H9 (cell line): ENCODE measurements at places on chromosomes 6 and 20.

GRCh38 chr6:44094403-44095242 lies 32.6 kb downstream of the MRPL14 start:
- no peak for DNase-seq

DNA sequence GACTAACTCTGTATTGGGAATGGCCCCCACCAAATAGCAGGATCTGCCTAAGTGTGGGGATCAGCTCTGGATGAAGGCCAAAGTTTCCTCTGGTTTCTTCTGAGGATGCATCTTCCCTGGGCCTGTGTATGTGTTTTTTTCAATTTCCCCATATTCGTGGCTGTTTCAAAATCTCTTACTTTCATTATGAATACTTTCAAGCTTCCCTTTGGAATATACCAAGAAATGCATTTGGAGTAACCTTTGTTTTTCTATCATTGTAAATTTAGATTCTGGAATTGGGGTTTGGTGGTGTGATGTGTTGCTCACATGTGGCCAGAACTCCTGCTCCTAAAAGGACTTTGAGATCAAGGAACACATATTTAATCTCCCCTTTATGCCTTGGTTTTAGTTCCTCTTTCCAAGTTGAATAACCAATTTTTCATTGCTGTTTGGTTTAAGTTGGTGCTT lies 8.4 kb downstream of the ENTPD6 start:
- DNase-seq: no peak

- no peak for DNase-seq
These were observed 45.1 kb upstream of the BHLHE23 start for GRCh38 chr20:63051911-63052310.

GRCh38 chr6:100152201-100152600 lies 158.2 kb upstream of the MCHR2 start:
- DNase-seq: no peak

DNA sequence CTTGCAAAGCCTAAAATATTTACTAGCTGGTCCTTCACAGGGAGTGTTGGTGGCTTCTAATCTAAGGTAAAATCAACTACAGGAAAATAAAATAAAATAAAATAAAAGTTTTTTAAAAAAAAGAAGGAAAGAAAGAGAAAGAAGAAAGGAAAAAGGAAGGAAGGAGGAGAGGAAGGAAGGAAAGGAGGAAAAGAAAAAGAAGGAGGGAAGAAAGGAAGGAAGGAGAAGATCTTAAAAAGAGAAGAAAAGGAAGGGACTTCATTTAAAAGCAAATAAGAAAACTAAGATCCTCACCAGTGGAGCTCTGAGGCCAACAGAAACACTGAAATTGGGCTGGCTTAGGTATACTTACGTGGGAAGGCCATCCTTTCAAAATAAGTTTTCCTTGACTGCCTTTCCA lies 178.4 kb downstream of the TSHZ2 start:
- DNase-seq: no peak

DNA sequence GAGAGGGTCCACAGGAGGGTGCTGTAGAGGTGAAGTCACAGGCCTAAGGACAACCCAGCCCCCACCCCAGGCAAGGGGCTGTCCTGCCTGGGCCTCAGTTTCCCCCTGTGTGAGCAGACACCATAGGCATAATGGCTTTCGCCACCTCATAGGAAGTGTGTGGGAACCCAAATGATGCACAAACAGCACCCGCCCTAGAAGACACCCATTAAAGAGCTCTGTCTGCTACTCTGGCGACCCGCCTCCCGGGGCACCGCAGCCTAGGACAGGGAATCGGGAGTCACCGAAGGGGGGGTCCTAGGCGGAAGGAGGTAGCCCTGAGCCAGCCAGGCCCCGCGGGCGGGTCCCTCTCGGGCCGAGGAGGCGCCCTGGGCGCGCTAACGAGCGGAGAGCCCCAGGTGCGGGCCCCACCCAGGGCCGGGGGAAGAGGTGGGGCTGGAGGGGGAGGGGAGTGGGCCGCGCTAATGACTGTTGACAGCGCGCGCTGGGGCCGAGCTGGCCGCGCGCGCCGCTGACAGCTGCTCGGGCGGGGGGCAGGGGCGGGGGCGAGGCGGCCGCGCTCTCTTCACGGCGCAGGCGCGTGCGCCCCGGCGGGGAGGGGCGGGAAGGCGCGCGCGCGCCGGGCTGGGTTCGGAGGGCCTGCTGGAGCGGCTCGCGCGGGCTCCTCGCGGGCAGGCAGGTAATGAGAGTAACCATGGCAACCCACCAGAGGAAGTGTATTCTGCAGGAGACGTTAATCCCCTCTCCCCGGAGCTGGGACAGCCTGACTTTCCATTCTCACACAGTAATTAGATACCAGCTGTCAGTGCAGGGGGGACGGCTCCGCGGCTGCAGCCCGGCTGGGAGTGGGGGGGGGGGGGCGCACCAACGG lies 48.9 kb downstream of the NOL4L start:
- DNase-seq: peak; percentile 82
